K562 (cell line): ENCODE measurements at places on chromosomes 2 and 18.

GRCh38 chr2:113979191-113980128 lies 89.6 kb downstream of the ACTR3 start:
- peak; percentile 45 for DNase-seq

- DNase-seq, result peak; percentile 94
Observed at GRCh38 chr2:157876066-157876785, at the start of gene ACVR1. Gene ACVR1 (minus strand): TSS chr2:157876330. CDS start chr2:157799493, 76,837 bp downstream.

DNA sequence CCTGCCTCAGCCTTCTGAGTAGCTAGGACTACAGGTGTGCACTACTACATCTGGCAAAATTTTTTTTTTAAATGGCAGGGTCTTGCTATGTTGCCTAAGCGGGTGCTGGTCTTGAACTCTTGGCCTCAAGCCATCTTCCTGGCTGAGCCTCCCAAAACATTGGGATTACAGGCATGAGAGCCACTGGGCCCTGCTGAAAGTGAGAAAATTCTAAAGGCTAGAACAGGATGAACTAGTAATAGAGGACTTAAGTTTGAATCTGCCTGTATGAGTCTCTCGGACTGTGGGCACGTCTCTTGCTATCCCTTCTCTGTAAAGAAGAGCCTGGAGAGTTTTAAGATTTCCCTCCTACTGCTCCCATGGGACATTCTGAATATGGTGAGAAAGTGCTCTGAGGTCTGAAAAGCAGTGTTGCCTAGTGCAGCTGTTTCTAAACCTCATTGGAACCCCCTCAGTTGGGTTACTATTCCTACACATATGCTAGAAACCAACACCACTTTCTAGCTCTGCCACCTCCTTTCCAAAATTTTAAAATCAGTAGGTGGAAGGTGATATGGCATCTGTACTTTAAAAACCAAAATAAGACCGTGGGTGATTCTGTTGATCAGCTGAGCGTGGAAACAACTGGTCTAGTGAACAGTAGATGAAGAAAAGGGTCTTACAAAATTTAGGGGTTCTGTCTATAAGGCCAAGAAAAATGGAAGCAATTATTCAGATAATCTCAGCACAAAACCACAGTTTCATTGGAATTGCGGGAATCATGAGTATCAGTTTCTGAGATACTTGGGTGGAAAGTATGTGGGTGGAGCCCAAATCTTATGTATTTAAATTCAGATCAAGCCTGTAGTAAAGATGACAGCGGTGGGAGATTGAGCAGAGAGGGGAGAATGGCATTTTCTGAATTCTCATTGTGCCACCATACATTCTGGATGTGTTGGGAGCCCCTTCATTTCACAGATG lies 259.8 kb upstream of the CXCR4 start:
- no peak for DNase-seq

DNA sequence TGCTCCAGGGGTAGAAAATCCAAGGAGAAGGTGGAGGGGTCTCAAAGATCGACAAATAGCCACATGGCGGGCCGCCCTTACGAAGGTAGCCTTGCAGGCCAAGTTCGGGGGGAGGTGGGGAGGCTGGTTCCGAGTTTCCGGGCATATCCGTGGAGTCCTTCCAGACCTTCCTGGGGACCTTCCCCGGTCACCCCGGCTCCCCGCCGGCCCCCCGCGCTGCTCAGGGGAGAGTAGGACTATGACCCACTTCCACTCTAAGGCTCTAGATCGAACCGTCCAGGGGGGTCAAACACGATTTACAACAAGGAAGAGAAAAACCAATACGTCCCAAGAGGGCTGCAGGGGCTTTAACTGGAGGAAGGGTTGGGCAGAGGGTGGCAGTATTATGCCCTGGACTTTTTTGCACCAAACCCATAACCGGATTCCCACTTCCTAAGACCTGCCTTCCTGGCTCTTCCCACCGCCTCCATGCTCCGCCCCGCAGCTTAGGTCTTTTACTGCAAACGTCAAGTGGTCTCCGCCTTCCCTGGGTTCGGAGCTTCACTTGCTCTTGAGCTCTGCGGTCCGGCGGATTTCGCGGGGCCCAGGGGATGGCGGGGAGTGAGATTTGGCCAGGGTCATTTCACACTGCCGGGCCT lies 779 bp upstream of the LYPD6 start:
- no peak for DNase-seq

DNA sequence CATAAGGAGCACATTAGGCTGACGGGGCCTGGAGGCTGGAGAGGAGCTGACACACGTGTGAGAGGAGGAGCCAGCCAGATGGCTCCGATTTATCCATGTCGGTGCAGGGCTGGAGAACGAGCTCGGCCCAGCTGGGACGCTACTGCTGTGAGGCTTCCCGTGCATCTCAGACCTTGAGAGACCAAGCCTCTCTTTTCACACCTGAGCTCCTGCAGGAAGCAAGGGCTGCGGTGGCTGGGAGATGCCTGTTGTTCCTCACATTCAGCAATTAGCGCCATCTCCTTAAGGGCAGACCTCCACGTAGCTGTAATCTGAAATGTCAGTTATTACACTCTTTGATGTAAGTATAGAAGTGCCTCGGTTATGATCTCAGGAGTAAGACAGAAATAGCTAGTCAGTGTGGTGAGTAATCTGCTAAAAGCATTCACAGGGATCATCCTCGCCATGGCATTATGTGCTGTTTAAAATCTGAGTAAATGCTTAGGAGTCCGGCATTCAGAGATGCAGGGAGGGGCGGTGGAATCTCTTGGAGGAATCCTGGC lies 107.9 kb downstream of the PRKCE start:
- no peak for DNase-seq

GRCh38 chr2:218745160-218745558 lies 34.5 kb downstream of the TTLL4 start:
- no peak for DNase-seq

- DNase-seq, result no peak
Observed at GRCh38 chr2:60096556-60096955, 456.9 kb downstream of the BCL11A start.

- DNase-seq, result no peak
Observed at GRCh38 chr2:96900237-96900636, 30.4 kb upstream of the SEMA4C start.

- no peak for DNase-seq
Observed at GRCh38 chr2:24073816-24074215, 2.3 kb downstream of the SF3B6 start.

DNA sequence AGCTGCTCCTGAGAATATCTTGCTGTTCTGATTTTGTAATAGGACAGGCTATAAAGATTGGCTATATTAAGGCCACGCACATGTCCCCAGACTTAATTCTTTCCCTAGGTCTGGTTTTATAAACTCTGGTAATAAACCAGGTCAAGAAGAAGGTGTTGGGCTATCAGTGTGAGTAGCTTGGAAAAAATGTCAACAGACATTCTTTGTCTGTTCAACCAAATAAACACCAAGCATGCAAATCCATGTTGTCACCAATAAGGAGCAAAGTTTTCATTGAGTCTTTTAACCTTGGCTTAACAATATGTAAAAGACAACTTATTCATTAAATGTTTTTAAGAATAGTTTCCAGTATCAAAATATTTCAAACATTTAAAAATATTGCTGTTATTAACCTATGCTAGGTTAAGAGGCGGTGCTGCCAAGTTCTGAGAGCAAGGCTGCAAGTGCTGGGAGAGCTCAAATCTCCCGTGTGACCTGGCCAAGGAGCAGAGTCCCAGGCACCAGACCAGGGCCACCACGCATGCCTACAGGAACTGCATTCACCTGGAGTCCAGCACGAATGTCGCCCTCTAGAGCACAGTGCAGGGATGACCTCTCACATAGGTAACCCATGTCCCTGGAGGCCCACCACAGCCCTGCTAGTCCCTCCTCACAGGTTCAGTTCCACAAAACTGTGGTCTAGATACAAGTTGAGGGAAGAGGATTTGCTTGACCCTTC lies 120.5 kb upstream of the POU3F3 start:
- DNase-seq, result peak; percentile 44

DNA sequence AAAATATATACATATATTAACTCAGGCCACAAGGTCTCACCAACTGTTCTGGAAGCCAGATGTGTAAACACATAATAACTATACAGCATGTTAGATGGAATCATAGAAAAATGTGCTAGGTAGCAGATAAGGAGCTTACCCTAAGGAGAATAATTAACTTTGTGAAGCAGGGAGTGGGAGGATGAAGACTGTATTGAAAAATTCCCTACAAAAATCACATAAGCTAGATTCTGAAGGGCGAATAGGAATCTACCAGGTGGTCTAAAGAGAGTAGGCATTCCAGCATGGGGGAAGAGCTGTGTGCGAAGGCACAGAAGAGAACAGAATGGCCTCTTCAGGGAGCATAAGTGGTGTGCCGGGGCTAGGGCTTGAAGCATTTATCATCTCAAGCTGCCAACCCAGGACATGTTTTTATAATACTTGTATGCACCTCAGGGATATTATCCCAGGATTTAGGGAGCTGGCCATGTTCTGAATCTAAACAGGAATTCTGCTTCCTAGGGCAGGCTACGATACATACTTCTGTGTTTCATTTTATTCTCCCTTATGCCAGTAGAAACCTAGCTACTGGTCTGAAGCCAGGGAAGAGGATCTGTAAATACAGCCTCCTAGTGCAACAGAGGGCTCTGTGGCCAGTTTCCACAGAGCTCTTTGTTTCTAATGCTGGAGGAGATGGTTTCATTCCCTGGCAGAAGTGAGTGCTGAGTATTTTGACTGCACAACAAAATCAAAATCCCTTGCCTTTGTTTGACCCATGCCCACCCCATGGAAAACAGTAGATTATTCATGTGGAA lies 56.7 kb downstream of the NEMP2 start:
- no peak for DNase-seq

DNA sequence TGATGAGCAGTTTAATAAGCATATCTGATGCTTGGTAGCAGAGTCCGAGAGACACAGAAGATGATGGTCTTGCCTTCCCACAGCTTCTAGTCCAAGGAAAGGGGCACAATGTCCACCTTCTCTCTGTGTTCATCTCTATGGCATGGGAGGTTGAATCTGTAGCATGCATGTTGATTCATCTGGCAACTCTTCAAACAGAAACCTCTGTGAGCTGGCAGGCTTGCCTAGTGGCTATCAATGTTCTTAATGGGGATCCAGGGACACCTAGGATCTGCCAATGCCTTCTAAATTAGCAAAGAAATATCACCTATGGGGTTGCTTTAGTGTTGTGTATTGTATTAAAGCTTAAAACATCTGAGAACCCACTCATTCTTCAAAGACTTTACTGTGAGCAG lies 170.8 kb downstream of the INO80D start:
- no peak for DNase-seq

DNA sequence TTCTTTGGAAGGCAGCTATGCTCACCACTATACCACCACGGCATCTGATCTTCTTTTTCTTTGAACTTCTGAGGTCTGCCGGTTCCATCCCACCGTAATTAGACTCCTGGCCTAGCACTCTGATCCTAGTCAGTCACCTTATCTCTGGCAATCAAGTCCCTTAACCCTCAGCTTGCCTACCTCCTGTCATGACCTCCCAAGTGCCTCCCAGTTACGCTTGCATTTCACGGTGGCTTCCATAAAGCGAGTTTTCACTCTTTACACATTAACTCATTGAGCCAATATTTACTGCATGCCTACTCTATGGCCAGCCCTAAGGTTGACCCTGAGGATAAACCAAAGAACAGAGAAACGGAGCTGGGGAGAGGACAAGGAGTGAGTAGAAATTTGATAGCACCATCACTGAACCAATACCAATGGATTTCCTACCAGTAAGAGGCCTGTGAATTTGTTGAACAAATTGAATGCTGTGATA lies 37.8 kb upstream of the TMEM182 start:
- DNase-seq, result no peak

- no peak for DNase-seq
Observed at GRCh38 chr2:225766431-225766830, 366.9 kb downstream of the NYAP2 start.

DNA sequence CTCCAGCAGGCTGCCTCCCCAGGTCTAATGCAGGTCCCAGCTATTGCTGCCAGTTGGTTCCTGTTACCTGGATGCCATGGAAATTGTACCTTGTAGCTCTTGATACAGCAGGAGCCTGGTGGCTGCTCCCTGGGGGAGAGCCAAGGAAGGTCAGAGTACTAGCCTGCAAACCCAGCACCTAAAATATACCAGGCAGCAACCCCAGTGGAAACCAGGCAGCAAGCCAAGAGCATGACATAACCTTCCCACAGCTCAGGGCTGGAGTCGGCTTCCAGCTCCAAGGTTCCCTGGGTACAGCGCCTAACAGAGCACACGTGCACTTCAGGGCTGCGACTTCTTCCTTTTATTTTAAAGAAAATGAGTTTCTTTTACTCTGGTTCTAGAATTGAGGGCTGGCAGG lies 30.3 kb downstream of the TNP1 start:
- DNase-seq, result no peak

DNA sequence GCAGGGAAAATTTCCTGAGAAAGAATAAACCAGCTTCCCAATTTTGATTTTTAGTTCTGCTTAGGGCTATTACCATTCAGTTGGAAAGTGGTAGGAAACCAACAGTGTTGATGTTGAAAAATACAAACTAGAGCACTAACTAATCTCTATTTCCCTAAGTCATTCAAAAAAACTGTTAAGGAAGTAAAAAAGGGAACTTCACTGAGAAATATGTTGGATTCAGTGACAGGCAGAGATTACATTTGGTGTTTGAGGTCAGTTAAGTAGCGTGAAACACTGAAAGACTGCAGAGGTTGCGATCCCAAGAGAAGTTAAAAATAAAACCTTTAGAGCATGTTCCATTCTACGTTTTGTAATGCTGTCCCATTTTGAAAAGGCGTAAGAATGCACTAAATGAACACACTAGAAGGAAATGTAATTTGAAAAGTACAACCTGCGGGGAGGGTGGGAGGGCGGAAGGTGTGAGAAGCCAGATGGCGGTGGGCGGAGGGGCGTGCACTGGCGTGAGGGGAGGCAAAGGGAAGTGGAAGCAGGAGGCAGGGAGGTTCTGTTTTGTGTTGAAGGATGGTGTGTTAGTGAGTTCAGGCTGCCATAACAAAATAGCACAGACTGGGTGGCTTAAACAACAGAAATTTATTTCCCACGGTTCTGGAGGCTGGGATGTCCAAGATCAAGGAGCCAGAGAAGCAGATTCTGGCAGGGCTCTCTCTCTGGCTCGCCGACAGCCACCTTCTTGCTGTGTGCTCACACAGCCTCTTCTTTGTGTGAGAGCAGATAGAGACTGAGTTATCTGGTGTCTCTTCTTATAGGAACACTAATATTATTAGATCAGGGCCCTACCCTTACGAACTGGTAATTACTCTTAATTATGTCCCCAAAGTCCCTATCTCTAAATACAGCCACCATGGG lies 94.3 kb upstream of the KCTD1 start:
- no peak for DNase-seq

GRCh38 chr2:227351639-227352038 lies 26.6 kb downstream of the MFF start:
- no peak for DNase-seq

DNA sequence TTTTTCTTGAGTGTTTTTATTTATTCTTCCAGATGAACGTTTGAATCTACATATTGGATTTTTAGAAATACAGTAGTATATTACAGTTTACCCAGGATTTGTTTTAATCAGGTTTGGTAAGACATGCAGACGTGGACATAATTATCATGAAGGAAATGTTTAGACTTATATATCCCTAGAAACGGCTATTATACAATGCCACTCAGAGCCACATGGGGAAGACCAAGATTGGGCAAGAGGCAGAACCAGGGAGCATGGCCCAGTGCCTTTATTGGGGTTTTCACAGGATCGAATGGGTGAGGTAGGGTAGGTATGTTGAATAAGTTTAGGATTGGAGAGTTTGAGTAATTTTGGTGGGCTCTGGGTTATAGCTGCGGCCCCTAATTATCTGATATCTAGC lies 212.2 kb downstream of the CAMKMT start:
- no peak for DNase-seq

GRCh38 chr2:217121565-217121964 lies 261.7 kb upstream of the TNP1 start:
- DNase-seq, result no peak

GRCh38 chr2:7766088-7766722 lies 849.0 kb downstream of the RNF144A start:
- no peak for DNase-seq
